ENCODE measurements at places on chromosomes 7 and 10.

GRCh38 chr7:140649556-140650205 is 9.1 kb upstream of the DENND2A start:
- DNase-seq: no peak

DNA sequence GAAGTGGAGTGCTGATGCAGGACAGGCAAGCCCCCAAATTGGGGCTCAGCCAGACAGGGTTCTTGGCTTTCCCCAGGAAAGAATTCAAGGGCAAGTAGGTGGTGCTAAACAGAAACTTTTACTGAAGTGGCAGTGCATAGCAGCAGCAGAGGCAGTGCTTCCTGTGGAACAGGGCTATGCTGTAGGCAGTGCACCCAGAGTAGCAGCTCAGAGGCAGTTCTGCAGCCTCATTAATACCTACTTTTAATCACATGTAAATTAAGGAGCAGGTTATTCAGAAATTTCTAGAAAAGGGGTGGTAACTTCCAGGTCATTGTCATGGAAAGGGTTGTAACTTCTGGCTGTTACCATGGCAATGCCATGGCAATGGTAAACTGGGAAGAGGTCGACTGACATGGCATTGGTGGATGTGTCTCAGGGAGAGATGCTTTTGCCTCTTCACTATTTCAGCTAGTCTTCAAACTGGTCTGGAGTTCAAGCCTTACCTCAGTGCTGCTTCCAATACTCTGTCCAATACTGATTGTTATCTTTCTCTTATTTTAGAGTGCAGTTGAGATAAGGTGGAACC is 29.2 kb downstream of the PRSS58 start:
- DNase-seq: no peak

DNA sequence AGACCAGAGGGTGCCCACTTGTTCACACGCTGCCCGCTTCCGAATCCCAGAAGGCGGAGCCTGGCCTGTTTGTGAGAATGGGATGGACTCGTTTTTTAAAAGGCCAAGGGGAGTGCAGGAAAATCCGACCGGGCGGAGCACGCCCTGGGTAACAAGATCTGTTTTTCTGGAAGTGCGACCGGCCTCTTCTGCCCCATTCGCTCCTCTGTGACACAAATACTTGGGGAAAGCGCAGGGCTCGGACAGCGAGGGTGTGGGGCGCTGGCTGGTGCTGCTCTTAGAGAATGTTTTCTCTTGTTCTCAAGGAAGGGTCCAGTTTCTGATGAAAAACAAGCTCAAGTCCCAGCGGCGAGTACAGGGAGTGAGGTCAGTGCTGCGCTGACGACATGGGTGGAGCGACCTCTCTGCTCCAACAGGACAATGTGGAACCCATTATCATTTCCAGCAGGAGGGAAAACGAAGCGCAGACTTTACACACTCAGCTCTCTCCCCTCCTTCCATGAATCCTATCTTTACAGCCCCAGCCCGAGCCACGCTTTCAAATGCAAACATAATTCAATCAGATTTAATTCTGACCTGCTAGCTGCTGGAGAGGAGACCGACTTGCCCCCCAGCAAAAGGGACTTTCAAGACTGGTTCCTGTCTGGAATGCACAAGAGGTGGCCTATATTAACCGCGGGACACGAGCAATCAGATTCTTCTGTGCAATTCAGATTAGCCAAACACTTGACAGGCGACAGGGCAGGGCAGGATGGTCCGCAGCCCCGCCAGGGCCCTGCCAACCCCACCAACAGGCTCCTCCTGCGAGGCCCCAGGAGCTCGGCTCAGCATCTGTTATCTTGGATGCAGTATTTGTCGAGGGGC is 1.1 kb downstream of the RADIL start:
- DNase-seq: no peak

GRCh38 chr7:85011127-85011526 is 175.7 kb downstream of the SEMA3D start:
- DNase-seq: no peak

DNA sequence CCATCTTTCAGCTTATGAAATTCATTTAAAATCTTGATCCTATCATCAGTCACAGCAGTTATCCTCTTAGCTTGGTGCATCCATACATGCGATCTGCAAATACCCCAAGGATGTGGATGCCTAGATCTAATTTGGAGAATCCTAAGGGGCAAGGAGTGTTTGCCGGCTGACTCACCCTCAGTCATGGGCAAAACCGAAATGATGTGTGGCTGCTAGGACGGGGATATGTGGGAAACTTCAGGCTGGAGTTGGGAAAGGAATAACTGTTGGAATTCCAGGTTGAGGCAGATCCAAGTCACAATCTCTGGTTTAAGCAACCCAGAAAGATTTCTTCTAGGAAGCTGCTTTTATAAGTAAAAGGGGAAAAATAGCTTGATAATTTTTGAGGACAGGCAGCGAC is 19.7 kb upstream of the GOT1 start:
- no peak for DNase-seq

DNA sequence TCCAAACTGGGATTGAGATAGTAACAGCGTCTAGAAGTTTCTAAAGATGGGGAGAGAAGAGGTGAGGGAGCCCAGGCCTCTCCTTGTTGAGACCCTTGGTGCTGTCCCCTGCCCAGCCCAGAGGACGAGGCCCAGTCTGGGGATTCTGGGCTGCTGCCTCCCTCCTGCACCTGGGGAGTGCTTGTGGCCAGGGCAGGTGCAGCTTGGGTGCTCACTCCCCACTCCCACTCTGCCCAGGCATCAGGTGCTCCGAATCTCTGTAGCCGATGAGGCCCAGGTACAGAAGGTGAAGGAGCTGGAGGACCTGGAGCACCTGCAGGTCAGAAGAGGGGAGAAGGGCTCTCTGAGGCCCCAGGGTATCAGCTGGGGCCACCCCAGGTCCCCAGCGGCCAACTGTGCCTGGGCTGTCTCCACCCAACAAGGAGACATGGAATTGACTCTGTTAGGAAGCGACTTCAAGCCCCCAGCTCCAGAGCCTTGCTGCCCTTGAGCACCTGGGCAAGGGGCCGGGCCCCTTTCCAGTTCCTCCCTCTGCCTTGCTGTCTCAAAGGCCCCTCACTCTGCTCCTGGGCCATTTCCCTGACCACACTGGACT is 664 bp downstream of the CPA1 start:
- DNase-seq: no peak

GRCh38 chr7:107915541-107915940 is 24.6 kb downstream of the DLD start:
- DNase-seq: no peak

DNA sequence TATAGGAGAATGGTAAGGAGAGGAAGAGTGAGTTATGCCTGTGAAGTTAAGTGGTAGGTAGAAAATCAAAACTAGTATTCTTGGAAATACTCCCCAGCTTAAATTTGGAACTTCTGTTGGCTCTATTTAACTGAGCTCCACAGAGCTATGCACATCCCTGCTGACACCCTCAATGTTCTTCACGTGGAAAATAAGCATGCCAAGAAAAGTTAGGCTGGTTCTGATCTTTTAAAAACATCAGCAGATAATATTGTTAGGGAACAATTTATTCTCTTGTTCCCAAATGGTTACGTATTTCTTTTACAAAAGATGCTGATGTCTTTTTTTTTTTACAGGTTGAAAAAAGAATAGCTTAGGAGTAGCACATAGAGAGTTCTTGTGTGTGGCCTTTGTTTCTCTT is 111.3 kb downstream of the MKLN1 start:
- DNase-seq: no peak

DNA sequence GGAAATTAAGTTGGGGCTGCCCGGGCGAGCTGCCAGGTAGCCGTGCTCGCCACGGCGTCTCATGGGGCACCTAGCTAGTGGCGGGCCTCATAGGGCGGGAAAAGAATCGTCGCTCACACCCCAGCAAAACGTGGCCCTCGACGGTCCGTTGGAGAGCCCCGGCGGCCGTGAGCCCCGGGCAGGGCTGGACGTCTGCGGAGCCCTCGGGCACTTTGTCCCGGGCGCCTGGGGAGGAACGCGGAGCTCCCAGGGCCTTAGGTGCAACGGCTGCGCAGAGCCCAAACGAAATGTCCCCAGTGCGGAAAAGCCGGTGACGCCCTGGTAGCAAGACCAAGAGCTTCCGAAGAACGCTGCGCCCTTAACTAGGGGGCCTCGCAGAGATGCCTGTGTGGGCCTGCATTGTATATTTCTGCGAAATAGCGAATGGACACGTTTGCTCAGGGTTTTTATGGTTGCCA is 866 bp upstream of the SFMBT2 start:
- DNase-seq: no peak

- no peak for DNase-seq
These were observed 211.1 kb downstream of the HDAC9 start for GRCh38 chr7:18706670-18707069.

DNA sequence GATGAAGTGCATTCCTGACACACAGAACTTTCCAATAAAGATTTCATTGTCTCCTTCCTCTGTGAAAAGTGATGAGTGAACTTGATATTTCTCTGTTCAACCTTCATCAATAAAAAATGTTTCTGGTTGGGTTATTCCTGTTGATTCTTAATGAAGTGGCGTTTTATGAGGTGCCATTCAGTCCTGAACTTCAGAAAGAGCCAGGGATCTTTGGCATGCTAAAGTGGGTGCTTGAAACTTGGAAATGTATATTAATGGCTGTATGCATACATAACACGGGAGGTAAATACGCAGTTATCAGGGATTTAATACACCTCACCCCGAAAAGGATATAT is 151.6 kb downstream of the ACTR3B start:
- no peak for DNase-seq

DNA sequence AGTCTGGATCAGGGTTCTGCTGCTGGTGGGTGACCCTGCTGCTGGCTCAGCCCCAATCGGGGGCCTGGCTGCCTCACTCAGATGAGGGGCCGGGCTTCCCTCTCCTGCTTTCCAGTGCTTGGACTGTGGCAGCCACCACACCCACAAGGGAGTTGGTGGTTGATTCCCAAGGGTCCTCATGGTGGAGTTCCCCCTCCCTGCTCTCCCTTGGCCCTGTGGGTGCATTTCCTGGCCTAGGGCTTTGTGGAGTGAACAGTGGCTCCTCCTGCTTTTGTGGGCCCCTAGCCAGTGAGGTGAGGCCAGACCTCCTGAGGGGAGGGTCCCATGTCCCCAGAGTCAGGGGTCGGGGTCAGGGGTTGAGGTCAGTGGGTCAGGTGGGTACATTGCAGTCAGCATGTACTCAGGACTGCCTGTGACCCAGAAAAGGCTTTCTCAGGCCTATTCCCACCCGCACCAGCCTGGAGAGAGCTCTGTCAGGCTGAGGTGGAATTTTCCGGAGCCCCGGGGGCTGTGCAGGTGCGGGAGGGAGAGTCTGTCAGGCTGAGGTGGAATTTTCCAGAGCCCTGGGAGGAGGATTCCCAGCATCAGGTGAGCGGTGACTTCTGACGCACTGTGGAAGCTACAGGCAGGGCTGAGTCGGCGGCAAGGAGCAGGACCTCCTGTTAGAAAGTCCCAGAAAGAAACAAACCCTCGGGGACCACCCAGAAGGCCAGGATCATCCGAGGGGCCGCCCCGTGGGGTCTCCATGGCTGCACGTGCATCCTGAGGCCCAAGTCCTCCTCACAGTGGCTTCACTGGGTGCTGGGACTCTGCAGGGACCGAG is 94.4 kb upstream of the INSIG1 start:
- DNase-seq: no peak
